ENCODE measurements at places on chromosomes 7 and 10. TPM values are rescaled to one million over a fixed set of nuclear protein-coding genes. Genes with fewer than 3 reads are reported as not detected.

Gene CNPY1
- not detected for total RNA-seq

Gene OLAH
- not detected for total RNA-seq

Gene TBX20
- 1.3 TPM for total RNA-seq

Gene PLXDC2
- 12.6 TPM for total RNA-seq

Gene ADGRA1
- total RNA-seq: not detected

Gene SUGCT
- total RNA-seq: 8.4 TPM

Gene SEMA4G
- 0.43 TPM for total RNA-seq

Gene TMUB1
- total RNA-seq: 21.6 TPM

Gene SUPV3L1
- total RNA-seq: 22.5 TPM

Gene BMPER
- 5.8 TPM for total RNA-seq

Gene GSDME
- total RNA-seq: 46.4 TPM

Gene ATG9B
- total RNA-seq: 0.32 TPM

Gene PITX3
- under 0.01 TPM for total RNA-seq

Gene AVL9
- total RNA-seq: 41.9 TPM

Gene PIP
- not detected for total RNA-seq

Gene DMBT1
- under 0.01 TPM for total RNA-seq

Gene SPOCK2
- total RNA-seq: under 0.01 TPM

Gene CTTNBP2
- 3.2 TPM for total RNA-seq

Measured in fibroblast of villous mesenchyme (primary cell).